ENCODE measurements at places on chromosomes 3 and 15.

DNA sequence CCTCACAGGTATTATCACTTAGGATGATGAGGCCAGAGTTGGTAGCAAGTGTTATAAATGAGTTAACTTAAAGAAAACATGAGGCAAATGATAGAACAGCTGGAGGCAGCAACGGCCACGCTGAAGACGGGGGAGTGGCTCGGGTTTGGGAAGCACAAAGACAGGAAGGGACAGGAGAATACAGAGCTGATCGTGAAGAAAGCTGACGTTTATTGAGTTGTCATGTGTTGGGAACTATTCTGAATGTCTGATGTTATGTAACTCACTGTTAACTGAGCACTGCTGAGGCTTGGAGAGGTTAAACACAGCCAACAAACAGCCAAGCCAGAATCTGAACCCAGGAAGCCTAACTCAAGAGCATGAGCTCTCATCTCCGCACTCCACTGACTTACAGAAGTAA, 42.3 kb downstream of the FGD5 start:
- DNase-seq = no peak

DNA sequence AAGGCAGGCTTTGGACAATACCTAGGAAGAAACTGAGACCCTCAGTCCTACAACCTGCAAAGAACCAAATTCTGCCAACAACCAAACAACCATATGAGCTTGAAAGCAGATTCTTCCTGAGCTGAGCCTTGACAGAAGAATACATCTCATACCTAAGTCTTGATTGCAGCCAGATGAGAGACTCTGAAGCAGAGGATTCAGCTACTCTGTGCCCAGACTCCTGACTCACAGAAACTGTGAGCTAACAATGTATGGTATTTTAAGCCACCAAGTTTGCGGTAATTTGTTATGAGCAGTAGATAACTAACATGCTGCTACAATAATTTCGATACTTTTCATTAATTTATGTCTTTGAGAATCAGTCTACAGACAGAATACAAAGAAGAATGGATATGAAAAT, 325.1 kb upstream of the CBLB start:
- DNase-seq = no peak

GRCh38 chr3:84077479-84077878, 881.3 kb upstream of the CADM2 start:
- no peak for DNase-seq

GRCh38 chr3:151864423-151865101, 8.9 kb upstream of the SUCNR1 start:
- no peak for DNase-seq

DNA sequence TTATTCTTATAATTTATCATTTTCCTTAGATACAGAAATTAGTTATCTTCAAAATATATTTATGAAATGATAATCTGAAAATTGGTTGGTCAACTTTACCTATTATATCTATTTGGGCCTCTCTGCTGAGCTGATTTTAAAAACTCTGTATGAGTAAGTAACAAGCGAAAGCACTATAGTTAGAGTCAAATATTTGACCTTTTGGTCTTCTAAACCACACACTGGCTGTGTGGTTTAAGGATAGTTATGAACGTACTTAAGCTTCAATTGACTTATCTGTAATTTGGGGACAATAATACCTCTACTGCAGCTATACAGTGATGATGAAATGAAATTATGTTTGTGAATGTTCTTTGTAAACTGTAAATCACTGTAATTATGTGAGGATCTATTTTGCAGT, 763.9 kb upstream of the GRM7 start:
- no peak for DNase-seq

DNA sequence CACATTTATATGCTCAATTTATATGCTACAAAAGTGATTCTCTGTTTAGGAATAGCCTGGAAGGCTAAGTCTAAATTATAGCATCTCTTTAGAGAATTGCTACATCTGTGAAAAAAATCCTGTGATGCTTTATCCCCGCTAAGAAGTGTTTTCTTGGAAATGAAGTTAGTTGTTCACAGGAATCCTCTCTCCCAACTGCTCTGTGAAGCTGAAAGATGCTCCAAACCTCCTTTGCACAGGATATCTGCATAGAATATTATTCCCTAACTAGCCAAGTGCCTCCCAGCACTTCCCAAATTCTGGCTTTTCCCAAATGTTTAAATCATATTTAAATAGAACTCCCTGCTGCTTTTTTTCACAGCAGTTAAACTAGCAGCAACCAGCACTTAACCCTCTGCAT, 132.2 kb downstream of the SRGAP3 start:
- DNase-seq = no peak

Data from activated naive CD4-positive, alpha-beta T cell treated with anti-CD3 and anti-CD28 coated beads for 36 hours (primary cell).